HTR-8/SVneo (cell line): ENCODE measurements at places on chromosomes 2 and 18.
A peak's percentile ranks its signal among the peaks of the same experiment; 100 is the strongest.

DNA sequence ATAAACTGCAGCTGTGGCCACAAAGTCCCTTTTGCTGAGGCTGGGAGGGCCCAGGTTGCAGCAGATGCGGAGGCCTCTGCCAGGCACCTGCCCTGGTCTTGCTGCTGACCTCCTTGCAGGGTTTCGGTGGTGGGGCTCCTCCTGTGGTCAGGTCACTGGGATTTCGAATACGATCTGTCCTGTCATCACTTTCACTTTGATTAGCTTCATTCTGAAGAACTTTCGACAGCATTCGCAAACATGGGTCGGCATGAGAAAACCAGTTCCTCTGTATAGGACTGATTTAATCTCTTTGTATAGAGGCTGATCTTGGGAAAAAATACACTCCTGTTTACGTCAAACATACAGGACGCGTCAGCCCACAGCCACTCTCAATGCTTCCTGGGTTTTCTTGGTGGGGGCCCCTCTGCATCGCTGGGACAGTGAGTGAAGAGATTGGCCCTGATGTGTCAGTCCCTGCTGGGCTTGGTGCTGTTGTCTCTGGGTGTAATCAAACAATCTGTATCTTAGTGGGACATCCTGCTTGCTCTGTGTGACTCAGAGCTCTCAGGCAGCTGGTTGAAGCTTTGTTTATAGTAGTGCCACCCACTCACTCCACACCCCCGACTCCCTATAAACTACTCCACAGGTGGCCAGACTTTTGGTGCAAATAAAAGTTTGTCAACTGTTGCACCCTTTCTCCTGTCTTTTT, 209.4 kb upstream of the CXCR4 start:
- no peak for DNase-seq

- peak; percentile 79 for DNase-seq
Measured at GRCh38 chr2:70887550-70888246, 48.0 kb upstream of the ATP6V1B1 start.

- no peak for DNase-seq
Measured at GRCh38 chr2:221635949-221636348, 63.8 kb upstream of the EPHA4 start.

GRCh38 chr2:152049541-152049940, 49.3 kb downstream of the CACNB4 start:
- no peak for DNase-seq

GRCh38 chr18:37674570-37674969, 109.0 kb upstream of the CELF4 start:
- DNase-seq, result no peak

DNA sequence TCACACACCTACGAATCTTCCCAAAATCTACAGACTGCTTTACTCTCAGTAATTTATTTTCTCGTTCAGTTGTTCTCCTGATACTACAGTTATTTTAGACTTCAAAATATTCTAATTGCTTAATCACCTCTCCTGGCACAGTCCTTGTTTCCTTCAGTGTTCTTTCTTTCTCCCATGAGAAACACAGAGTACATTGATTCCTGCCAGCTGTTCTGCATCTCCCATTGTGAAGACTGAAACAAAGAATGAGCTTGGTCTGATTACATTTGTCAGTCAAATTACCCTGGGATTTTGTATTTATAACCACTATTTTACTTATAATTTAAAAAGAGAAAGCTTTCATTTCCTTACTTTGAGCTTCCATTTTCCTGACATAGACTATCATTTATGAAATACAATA, 63.9 kb upstream of the TANK start:
- DNase-seq, result no peak

GRCh38 chr2:225192869-225193268, 150.6 kb upstream of the DOCK10 start:
- DNase-seq, result no peak

DNA sequence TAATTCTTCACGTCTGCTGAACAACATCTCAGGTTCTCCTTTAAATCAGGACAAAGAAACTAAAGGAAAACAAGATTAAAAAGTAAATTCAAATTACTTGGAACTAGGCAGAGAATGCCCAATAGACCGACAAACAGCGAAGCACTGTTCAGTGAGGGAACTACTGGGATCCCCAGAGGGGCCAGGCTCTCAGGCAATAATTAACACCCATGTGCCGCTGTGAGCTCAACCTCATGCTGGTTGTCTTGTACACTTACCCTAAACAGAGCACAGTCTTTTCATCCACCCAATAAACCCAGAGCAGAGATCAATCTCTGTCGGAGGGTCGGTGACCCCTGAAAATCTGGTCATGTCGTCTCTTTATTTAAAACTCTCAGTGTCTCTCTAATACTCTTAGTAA, 229.9 kb upstream of the CRIM1 start:
- DNase-seq, result no peak

DNA sequence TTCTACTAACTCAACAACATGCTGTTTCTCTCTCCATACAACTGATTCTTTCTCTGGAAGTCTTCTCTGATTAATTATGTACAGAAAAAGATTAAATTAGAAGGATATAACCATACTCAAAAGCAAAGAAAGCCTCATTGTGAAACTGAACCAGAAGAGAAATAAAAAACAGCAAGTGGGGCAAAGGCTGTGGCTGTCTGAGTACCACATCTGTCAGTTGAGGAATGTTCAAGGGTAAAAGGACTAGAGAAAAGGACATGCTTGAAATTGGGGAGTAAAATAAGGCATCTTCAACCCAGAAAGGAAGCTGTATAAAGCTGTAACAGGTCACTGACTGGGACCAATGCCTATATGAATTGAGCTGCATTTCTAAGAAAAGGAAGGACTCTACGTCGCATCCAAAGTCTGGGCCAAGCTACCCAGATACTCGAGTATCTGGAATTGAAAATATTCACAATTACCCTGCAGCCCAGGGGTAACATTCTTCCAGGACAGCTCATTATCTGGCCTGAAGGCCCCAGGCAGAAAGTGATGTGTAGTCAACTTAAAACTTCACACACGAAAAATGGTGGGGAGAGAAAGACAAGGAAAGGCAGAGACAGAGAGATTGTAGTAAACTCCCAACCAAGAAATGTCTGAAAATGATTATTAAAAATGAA, 356.0 kb upstream of the GALNT5 start:
- peak; percentile 5 for DNase-seq

DNA sequence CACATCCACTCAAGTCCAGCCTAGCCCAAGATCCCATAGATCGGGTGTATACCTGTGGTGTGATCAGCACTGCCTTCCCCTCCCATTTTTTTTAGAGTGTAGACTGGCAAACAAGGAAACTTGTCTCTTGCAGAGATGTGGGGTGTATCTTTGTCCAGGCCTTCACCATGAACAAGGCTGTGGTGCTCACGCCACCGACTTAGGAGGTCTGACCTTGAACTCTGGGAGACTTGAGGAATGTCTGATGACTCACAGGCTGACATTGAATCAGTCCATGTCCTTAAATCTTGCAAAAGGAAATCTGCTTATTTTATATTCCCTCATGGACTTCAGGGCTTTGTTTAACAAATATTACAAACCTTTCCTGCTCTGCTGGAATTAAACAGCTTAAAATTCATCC, 4.5 kb upstream of the CTIF start:
- DNase-seq, result no peak

DNA sequence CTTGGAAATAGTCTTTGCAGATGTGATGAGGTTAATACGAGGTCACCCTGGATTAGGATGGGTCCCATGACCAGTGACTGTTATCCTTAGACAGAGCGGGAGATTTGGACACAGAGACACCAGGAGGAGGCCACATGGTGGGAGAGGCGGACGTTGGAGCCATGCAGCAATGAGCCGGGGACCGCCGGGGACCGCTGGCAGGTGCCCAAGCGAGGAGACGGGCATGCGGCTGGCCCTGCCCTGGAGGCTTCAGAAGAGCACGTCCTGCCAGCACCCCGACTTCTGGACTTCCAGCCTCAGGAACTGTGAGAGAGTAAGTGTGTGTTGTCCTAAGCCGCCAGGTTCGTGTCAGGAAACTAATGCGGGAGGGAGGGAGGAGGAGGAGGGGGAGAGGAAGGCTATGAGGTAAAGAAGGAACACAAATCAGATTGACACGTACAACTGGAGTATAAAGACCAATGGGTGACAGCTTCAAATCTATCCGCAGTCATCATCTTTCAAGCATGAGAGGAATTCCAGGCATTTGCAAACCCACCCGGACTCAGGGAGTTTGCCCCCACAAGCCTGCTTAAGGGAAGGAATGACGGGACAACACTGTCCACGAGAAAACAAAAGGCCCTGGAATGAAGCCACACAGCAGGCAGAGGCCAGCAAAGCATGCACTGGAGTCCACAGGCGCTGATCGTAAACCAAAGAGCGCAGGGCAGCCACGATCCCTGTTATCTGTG, 11.6 kb upstream of the BOK start:
- DNase-seq, result peak; percentile 96

DNA sequence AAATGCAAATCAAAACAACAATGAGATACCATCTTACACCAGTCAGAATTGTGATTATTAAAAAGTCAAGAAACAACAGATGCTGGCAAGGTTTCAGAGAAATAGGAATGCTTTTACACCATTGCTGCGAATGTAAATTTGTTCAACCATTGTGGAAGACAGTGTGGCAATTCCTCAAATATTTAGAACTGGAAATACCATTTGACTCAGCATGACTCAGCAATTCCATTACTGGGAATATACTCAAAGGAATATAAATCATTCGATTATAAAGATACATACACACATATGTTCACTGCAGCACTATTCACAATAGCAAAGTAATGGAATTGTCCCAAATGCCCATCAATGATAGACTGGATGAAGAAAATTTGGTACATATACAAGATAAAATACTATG, 516.7 kb downstream of the ERBB4 start:
- DNase-seq, result no peak

- no peak for DNase-seq
Measured at GRCh38 chr18:59268721-59269562, 4.3 kb downstream of the RAX start.

DNA sequence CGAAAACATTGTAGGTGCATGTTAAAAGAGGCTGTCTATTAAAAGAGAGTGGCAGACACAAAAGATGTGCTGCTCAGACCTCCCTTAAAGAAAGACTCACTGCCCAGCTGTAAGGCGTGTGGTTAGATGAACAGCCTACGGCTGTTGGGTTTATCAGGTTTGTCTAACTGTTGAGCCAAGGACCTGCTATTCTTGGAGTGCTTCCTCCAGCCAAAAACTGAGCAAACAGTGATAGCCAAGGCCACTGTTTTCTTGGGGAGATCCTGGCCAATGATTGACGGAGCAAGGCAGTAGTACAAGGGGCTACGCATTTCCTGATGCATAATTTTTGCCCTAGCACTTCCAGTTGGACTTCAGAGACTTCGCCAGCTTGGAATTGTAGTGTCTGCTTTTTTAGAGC, 1.4 kb upstream of the RAB3GAP1 start:
- no peak for DNase-seq

DNA sequence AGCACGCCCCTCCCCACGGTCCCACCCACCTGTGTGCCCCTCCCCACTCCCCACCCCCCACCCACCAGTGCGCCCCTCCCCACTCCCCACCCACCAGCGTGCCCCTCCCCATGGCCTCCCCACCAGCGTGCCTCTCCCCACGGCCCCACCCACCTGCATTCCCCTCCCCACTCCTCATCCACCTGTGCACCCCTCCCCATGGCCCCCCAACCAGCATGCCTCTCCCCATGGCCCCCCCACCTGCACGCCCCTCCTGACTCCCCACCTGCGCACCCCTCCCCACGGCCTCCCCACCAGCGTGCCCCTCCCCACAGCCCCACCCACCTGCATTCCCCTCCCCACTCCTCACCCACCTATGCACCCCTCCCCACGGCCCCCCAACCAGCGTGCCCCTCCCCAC, 190.2 kb downstream of the EIPR1 start:
- DNase-seq, result no peak

DNA sequence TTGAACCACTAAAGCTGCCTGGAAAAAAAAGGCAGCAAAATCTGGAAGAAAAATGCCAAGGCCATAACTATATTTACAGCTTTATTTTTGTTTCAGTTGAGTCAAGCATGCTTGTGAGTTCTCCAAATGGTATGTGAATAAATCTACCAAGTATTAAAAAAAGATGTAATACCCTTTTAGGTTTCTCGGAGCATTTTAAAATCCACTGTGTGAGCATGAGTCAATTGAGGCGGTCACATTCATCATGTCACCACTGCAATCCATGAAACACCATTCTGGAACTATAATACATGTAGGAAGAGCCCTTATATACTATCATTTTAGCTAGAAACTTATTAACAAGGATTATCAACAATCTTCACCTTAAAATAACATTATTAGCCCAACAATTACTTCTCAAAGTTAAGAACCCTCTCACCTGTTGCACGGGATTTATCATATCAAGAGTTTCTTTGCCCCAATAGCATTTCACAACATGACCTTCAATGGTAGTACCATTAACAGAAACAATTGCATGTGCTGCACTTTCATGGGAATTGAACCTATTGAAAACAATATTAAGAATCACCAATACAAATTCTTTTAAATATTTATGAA, 24.2 kb upstream of the C2orf42 start:
- DNase-seq, result no peak

GRCh38 chr2:104945866-104946265, 92.0 kb downstream of the POU3F3 start:
- no peak for DNase-seq

GRCh38 chr2:122206101-122206500, 450.6 kb downstream of the TSN start:
- no peak for DNase-seq

GRCh38 chr2:218334531-218334930, 22.1 kb upstream of the CATIP start:
- no peak for DNase-seq

- no peak for DNase-seq
Measured at GRCh38 chr2:171972329-171972982, 27.3 kb upstream of the METAP1D start.

DNA sequence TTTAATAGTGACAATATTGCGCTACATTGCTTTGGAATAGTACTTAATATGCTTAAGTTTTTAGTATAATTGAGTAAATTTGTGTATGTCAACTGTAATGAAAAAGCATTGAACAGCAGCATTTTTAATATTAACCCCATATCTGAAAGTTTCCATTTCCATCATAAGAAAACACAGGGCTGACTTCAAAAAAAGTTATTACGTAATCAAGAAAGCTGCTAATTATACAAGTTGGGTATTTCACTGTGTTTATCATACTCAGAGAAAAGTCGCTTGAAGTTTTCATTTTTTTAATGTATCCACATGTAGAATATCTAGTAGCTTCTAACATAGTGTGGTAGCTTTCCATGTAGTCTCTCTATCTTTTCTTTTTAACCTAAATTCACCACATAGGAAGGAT, 146.5 kb downstream of the PKP4 start:
- DNase-seq, result no peak

- no peak for DNase-seq
Measured at GRCh38 chr2:182933629-182934028, 67.2 kb upstream of the FRZB start.

GRCh38 chr18:57982372-57983021, 61.5 kb upstream of the NEDD4L start:
- DNase-seq, result no peak

DNA sequence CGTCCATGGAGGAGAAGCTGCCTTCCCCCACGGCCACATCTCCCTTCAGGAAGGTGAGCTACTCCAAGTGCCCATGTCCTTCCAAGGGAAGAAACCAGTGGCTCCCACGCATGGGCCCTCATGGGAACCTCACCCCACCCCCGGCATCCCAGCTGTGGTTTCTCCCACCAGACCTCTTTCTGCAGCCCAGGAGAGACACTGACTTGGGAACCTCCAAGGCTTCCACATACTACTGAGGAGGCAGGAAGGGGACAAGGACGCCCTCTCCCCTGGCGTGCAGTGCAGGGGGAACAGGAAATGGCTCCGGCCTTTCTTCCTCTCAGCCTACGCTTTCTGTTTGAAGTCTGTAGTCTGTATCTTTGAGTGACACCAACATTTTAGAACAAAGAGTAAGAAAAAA, 104.5 kb upstream of the EPC2 start:
- DNase-seq, result no peak
